Stimulated activated CD8-positive, alpha-beta memory T cell treated with anti-CD3 and anti-CD28 coated beads, Interleukin-12 subunit alpha, Interleukin-12 subunit beta, amount 100 ng/mL, for 1 hour (primary cell): ENCODE measurements at places on chromosomes 3 and 15.

GRCh38 chr15:92668620-92669019 lies 13.0 kb upstream of the FAM174B start:
- DNase-seq, result no peak

GRCh38 chr3:158911586-158911985 lies 109.7 kb downstream of the MFSD1 start:
- no peak for DNase-seq

GRCh38 chr3:73084170-73084569 lies 22.7 kb downstream of the EBLN2 start:
- DNase-seq, result no peak

- DNase-seq, result no peak
These were observed 38.3 kb upstream of the AADAC start for GRCh38 chr3:151775314-151776258.

DNA sequence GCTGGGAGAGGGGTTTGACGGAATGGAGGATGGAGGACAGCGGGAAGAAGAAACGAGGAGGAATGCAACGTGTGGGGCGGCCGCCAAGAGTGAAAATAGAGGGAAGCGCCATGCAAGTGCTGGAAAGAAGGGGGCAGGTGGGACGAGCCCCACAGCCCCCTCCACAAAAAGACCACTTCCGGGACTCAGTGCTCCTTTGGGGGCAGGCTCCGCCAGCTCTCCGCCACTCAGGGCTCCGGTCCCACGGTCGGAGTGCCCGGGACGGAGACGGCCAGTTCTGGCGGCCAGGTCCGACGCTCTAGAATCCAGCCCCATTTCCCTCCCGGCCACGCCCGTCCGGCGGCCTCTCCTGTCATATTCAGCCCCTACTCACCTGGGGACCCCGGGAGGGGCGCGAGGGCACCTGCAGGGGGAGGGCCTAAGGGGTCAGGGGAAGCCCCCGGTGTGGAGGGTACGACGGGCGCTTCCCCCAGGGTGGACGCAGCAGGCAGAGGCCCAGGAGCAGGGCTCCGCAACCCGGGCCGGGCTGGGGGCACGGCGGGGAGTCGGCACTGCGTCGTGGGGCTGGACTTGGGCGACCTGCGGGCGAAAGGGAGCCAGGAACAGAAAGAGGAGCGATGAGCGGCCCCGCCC lies 25.5 kb upstream of the CSPG4 start:
- DNase-seq, result no peak

- no peak for DNase-seq
These were observed 154.9 kb downstream of the EBLN2 start for GRCh38 chr3:73216310-73216709.
